ENCODE measurements at places on chromosomes 7 and 10.
A peak's percentile ranks its signal among the peaks of the same experiment; 100 is the strongest.

DNA sequence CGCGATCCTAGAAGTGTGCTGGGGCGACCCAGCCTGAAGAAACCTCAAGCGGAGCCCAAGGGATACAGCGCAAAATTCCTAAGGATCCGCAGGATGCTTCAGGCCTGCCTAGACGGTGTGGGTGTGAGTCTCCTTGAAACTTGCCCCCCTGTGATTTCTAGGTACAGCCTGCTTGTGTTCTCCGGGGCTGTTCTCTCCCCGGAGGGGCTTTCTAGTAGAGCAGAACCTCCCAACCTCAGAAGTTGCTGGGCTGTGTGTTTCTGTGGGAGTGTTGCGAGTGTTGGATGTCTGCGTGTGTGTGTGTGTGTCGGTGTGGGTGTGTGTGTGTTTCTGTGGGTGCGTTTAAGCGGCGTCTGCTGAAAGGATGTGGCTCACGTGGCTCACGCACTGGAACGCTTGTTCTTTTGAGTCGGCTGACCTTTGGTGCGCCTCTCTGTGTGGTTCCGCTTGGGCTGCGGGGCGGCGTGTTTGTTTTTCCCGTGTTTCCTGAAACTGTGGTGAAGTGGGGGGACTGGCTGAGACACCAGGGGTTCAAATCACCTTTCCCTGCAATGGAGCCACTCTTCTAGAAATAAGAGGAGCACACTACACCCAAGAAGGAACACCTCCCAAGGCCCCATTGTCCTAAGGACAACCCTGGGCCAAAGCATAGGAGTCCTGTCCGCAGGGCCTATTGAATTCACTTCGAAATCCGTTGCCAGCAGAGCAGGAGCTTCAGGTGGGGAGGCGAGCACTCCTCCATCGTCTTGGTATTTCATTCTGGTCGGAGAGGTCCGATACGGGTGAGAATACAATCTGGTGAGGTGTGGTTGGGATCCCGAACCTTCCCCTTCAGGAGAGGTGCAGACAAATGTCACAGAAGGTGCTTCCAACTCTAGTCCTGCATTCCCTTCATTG lies 25.1 kb upstream of the ZNF273 start:
- H3K36me3 ChIP-seq = no peaks in the 10 kb centered on the region
- peaks cover 7% of the 10 kb centered on the region for H3K27me3 ChIP-seq
- H3K27ac ChIP-seq = no peak overlapping the region
- no peak overlapping the region for H3K4me3 ChIP-seq
- no peaks in the 10 kb centered on the region for H3K4me1 ChIP-seq

DNA sequence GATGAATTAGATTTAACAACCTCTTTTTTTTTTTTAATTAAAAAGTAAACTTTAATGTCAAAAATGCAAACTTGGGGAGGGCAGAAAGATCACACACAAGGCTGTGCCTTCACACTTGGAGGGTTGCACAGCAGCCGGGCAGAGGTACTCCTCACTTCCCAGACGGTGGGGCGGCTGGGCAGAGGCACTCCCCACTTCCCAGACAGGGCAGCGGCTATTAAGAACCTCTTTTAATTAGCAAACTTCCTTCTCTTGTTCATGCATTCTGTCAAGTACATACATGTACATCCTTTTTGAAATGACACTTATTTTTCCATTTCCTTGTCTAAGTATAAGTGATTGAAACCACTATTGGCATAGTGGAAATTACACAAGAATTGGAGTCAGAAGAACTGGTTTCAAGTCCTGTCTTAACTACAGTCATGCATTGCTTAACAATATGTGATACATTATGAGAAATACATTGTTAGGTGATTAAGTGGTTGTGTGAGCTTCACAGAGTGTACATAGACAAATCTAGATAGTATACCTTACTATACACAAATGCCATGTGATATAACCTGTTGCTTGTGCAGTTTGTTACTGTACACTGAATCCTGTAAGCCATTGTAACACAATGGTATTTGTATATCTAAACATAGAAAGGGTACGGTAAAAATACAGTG lies 26.5 kb downstream of the BTRC start:
- H3K4me3 ChIP-seq = no peak overlapping the region
- H3K36me3 ChIP-seq = peaks cover 2% of the 10 kb centered on the region
- H3K4me1 ChIP-seq = no peaks in the 10 kb centered on the region
- no peak for DNase-seq

DNA sequence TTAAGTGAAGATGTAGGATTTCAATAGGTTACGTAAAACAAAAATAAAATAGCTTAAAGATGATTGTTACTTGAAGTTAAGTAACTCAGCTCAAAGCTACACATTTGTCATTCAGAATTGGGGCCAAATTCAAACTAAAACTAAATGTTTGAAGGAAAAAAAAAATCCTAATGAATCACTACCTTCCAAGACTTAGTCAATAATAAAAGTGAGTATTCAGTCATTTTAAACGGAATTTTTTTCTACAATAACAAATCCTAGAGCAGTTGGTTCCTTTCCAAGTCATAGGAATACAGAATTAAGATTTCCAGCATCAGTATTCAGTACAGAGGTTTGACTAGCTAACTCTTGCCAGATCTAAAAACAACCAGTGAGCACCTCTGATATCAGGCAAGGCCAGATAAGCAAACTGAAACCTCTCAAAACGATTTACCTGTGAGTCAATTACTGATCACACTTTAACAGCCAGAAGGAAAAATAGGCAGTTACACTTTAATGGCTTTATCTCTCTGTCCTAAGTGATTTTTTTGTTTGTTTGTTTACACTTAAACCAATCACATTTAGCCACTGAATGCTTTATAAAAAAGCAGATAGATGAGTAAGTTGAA lies 669.8 kb upstream of the ANKRD30A start:
- no peak overlapping the region for H3K27ac ChIP-seq
- peak; percentile 24 for DNase-seq
- H3K36me3 ChIP-seq = no peaks in the 10 kb centered on the region
- H3K4me1 ChIP-seq = no peaks in the 10 kb centered on the region
- no peaks in the 10 kb centered on the region for H3K27me3 ChIP-seq

DNA sequence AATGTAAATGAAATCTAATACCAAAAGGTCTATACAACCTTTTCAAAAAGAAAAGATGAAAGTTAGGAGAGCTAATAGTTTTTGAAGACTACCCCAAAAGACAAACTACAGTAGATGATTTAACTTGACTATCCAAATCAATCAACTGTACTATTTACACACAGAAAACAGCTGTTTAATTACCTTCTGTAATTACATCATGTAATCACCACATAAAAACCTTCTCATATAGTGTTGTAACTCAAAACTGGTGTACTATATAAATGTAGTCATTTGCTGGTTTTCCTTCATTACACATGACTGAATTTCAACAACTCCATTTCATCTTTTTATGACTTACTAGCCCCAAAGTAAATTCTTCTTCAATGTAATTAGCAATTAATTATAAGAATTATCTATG lies 4.5 kb downstream of the RTKN2 start:
- no peak for DNase-seq
- H3K4me1 ChIP-seq = peaks cover 3% of the 10 kb centered on the region
- no peak overlapping the region for H3K27ac ChIP-seq
- H3K27me3 ChIP-seq = no peaks in the 10 kb centered on the region
- H3K4me3 ChIP-seq = no peak overlapping the region
- no peaks in the 10 kb centered on the region for H3K36me3 ChIP-seq

GRCh38 chr7:82050792-82051191 lies 280.9 kb upstream of the HGF start:
- H3K27ac ChIP-seq = no peak overlapping the region
- peak; percentile 87 for DNase-seq
- H3K4me1 ChIP-seq = peaks cover 9% of the 10 kb centered on the region
- H3K36me3 ChIP-seq = no peaks in the 10 kb centered on the region

DNA sequence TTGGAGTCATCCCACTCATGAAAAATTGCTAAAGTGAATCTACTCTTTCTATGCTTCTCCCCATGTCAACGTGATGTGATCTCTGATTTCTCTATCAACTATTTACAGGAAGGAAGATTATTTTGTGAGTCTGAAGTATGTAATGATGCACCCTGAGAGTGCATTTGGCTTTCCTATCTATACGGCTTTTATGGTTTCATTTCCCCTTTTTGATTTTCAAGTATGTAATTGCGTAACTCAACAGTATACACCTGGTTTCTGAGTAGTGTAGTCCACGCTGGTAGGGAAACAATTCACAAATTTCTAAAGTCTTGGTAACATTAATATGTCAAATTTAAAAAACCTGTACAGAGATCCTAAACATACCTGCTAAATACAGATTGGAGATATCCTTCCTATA lies 194.7 kb upstream of the SEMA3A start:
- no peaks in the 10 kb centered on the region for H3K36me3 ChIP-seq
- no peaks in the 10 kb centered on the region for H3K27me3 ChIP-seq

DNA sequence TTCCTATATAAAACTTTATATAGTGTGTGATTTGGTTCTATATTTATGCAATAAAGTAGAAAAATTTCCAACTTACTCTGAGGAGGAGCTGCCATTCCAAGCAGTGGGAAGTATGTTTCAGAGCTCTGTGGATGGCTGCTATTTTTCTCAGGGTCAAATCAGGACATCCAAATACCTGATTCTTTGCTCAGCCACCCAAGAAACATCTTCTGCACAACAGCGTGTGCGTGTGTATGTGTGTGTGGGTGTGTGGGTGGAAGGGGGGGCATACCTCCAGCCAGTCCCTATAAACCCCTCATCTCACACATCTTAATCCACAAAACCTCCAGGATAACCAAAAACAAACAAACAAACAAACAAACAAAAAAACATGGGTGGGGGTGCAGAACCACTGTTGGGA lies 66.3 kb upstream of the EMX2 start:
- H3K4me1 ChIP-seq = no peaks in the 10 kb centered on the region
- H3K36me3 ChIP-seq = no peaks in the 10 kb centered on the region
- H3K27me3 ChIP-seq = no peaks in the 10 kb centered on the region
- no peak overlapping the region for H3K4me3 ChIP-seq

- no peaks in the 10 kb centered on the region for H3K36me3 ChIP-seq
- no peaks in the 10 kb centered on the region for H3K4me1 ChIP-seq
Measured at GRCh38 chr10:132802694-132803320, 16.9 kb upstream of the NKX6-2 start.
